ENCODE measurements at places on chromosomes 7 and 10.

DNA sequence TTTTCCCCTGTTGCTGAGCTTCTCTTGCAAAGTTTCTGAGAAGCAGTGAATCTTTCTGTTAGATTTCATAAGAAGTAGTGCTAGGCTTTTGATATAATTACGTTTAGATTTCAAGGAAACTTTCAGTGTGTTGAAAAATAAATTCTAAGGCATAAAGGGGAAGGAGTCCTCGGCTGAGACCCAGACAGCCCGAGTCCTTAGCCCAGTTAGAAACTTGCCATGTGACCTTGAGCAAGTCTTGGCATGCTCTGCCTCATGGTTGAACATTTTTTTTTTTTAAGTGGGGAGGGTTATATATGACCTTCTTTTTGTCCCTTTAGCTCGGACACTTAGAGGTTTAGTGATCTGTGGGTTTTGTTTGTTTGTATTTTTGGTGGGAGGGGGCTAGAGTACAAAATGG is 117.5 kb downstream of the TCF7L2 start:
- no peak for DNase-seq

DNA sequence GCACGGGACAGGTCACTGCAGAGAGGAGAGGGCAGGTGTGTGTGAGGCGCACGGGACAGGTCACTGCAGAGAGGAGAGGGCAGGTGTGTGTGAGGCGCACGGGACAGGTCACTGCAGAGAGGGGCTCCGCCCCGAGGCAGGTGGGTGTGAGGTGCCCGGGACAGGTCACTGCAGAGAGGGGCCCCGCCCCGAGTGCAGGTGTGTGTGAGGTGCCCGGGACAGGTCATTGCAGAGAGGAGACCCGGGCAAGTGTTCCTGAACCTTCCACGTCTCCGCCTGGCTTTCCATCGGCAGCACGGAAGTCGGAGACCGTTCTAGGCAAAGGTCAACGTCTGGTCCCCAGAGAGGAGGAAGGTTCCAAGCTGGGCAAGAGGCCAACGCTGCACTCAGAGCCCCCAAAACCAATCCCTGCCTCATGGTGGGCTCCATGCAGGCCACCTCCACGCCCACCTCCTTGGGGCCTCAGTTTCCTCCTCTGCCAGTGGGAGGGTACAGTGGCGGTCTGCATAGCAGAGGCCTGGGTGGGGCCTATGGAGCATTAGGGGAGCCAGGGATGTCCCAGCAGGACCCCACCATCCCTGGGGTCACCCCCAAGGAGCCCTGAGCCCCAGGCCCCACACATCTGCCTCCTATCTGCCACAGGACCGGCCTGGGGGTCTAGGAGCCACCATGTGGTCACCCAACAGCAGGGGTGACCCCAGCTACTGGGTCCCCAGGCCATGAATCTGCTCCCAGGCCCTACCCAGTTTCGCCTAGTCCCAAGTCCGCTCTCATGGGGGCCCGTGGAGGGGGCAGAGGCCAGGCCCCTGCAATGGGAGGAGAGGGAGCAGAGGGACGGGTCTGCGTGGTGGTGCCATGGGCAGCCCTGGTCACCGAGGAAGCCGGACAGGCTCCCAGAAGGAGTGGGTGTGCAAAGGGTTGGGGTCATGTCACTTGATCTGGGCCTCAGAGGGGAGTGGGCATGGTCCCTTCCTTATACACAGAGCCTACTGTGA is 57.0 kb downstream of the STK32C start:
- no peak for DNase-seq

DNA sequence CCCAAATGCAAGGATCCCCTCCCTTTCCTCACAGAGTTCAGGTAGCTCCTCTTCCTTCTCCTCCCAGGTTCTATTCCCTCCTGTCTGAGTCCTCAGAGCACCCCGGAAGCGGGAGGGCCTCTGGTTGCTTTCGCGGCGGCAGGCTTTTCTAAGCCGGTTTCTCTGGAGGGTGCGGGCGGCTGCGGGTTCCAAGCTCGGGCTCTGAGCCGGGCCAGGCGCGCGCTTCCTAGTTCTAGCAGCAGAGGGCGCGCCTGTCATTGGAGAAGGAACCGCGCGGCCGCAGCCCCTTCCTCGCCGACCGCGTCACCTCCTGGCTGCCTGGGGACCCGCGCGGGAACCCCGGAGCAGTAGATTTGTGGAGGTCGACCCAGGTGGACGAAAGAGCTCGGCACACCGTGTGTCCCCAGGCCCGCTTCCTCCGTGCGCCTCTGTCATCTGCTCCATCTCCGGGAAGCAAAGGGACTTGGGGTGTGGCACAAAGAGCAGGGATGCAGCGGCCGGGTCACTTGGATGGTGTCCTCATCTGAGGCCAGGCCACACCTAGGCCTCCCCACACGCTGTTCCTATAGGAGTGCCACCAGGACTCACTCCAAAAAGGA is 389.0 kb upstream of the PODXL start:
- peak; percentile 60 for DNase-seq

- DNase-seq: peak; percentile 10
Measured at GRCh38 chr10:29951441-29951931, 107.9 kb downstream of the JCAD start.

GRCh38 chr10:124323111-124323725 is 95.5 kb downstream of the OAT start:
- peak; percentile 13 for DNase-seq

- DNase-seq: no peak
Measured at GRCh38 chr10:69855346-69856111, 53.8 kb downstream of the COL13A1 start.

GRCh38 chr7:46454816-46455215 is 533.7 kb upstream of the IGFBP3 start:
- no peak for DNase-seq

DNA sequence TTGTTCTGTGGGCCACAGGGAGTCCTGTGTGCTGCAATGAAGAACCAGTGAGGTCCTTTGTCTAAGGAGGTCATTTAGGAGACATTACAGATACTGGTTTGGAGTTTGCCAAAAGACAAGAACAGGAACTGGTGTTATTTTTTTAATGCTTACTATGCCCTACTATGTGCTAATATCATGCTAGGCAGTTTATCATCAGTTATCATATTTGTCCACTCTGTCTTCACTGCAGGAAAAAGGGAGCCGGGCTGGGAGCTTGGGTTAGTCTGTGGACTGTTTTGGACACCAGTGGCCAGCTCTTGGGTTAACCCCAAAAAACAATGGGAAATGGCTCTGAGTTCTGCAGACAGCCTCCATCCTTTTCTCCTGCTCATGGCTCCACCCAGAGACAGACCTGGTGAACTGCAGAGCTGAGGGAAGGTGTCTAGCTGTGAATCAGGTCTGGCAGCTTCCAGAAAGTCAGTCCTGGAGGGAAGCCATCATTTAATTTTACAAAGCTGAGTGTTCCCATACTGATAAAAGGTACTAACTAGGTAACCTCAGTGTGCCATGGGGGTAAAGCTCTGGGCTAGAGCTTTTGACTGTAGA is 101.2 kb upstream of the ZNF746 start:
- DNase-seq: peak; percentile 51

DNA sequence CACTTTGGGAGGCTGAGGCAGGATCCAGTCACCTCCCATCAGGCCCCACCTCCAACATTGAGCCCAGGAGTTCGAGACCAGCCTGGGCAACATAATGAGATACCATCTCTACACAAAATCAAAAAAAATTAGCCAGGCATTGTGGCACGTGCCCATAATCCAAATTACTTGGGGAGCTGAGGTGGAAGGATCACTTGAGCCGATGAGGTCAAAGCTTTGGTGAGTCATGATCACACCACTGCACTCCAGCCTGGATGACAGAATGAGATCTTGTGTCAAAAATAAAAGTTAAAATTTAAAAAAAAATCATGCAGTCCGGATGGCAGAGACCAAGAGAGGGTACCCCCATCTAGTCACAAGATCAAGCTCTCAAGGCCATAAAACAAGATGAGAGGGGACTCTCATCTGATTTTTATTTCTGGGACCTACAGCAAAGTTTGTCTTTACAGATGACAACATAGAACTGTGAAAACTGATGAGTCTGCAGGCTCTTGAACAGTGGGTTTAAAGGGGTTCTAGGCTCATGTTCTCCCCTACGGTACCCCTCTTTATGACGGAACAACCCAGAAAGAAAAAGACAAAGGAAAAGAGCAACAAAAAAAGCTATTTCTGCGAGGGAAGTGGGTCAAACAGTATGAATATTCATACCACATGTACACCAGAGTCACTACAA is 28.9 kb upstream of the CREB3L2 start:
- peak; percentile 4 for DNase-seq

DNA sequence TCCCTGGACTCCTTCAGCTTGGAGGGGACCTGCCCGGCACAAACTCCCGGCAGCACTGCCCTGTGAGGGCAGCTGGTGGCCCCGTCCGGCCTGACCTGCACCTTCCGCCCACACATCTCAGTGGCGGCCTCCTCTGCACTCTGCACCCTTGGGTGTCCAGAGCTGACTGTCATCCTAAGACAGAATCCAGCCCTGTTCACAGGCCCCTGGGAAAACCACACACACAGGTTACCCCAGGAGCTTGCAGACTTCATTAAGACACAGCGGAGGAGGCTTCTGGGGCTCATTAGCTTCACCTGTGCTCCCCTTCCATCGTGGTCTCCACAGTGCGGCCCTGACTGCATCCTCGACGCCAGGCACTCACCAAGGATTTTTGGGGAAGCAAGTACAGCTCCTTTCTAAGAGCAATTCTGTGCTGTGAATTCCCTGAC is 51.5 kb upstream of the SHH start:
- no peak for DNase-seq

- DNase-seq: peak; percentile 81
Measured at GRCh38 chr10:33277135-33277536, 57.3 kb downstream of the NRP1 start.

- peak; percentile 53 for DNase-seq
Measured at GRCh38 chr10:111128331-111129180, 51.7 kb downstream of the ADRA2A start.

- no peak for DNase-seq
Measured at GRCh38 chr10:18479502-18479901, 171.9 kb downstream of the NSUN6 start.

- peak; percentile 95 for DNase-seq
Measured at GRCh38 chr7:92641921-92642511, 51.8 kb upstream of the FAM133B start.

DNA sequence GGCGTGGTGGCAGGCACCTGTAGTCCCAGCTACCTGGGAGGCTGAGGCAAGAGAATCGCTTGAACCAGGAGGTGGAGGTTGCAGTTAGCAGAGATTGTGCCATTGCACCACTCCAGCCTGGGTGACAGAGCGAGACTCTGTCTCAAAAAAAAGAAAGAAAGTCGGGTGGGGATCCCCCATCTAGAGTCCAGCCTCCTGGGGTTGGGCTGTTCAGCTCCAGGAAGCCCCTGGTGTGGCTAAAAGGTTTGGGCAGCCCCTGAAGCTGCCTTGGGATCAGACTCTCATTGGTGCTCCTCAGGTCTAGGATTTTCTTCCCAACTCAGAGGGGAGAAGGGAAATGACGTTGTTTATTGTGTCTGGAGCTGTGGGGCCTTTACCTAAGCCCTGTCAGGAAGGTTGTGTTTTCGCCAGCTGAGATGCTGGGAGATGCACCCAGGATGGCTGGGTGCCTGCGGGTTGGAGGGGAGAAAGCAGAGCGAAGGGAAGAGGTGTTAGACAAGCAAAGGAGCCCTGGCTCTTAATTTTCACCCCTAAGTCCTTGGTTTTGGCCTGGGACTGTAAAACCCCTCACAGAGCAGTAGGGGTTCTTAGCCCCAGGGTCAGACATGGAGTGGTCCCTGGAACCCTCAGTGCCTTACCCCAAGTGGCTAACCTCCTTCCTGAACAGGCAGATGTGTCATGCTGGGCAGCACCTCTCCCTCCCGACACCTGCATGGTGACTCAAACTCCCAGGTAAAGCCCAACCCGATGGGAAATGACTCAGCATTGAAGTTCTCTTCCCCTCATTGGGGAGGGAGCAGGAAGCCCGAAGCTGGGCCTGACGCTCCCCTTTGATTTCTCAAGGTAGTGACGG is 21.1 kb downstream of the PLAU start:
- DNase-seq: peak; percentile 56

GRCh38 chr7:130490888-130491804 is 739 bp upstream of the MEST start:
- DNase-seq: peak; percentile 29

DNA sequence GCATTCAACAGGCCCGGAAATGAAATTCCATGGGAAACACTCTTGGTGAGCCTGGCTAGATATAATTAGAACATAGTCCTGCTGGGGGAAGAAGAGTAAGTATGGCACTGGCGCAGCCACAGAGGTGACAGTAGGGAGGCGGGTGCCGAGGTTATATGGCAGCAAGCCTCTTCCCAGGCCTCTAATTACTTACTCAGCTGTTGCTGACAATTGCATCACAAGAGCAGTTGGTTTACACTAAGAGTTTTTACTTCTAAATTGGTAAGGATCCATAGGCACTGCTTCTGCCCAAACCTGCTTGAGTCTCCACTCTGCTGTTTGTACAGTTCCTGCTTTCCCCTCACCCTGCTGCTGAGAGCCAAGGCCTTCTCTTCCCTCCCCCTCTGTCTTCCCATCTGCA is 93.3 kb upstream of the DUSP5 start:
- DNase-seq: no peak

DNA sequence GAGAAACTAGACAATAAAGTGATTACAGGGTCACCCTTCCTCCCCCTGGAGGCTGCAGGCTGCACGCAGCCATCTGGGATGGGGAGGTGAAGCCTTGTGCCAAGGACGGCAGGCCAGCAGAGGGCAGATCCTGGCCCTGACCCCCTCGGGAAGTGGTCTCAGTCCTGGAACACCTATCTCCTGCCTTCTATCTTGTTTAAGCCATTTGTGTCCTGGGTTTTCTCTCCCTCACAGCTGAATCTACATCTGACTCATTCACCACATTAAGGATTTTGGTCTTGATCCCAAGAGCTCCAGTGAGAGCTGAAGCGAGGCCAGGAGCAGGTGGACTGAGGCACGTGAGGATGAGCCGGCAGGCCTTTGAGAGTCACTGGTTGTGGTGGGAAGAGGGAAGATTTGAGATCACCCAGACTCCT is 16.4 kb upstream of the PARP12 start:
- peak; percentile 40 for DNase-seq

DNA sequence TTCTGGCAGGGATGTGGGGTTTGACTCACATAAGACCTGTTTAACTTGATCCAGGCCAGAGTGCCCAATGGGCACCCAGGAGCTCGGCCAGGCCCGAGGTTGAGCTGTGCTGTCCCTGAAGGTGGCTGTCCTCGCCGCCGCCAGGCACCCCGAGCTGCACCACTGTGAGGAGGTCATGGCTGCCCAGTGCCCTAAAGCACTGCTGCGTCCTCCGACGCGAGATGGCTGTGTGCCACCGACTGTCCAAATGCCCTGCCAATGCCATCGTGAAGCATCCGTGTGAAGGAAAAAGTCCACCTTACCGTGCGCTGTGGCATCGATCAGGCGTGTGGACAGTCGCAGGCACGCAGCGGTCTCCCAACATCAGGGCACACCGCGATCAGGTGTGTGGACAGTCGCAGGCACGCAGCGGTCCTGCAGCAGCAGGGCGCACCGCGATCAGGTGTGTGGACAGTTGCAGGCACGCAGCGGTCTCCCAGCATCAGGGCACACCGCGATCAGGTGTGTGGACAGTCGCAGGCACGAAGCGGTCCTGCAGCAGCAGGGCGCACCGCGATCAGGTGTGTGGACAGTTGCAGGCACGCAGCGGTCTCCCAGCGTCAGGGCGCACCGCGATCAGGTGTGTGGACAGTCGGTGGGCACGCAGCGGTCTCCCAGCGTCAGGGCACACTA is 120.3 kb downstream of the VIPR2 start:
- DNase-seq: no peak
